NCI-H2081 (cell line): ENCODE measurements at places on chromosomes 4 and X.

DNA sequence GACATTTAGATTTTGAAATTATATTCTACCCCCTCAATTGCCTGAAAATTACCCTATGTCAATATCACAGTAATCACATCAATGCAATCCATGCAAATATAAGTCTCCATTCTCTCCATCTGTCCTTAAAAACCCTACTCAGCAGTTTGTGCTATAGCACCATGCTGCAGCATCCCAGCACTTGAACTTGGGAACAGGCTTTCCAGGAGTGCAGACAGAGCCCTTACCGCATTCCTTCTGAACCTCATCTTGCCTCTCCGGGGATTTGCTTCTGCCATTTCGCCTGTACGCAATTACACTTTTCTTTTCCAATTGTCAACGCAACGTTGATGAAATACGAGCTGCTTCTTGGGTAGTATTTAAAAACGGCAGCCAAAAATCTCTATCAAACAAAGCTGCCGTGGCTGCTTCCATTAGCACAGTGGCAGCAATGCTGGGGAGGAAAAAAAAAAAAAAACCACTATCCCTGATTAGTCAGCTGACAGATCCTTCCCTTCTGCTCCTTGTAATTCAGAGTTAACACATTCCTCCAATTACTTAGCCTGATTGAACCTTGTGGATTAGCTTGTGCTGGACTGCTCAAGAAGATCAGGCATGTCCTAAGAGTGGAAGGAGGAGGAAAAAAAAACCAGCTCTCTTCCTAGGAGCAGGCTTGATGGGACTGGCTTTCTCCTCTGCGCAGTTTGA is 65.6 kb downstream of the MCF2 start:
- DNase-seq, result no peak

DNA sequence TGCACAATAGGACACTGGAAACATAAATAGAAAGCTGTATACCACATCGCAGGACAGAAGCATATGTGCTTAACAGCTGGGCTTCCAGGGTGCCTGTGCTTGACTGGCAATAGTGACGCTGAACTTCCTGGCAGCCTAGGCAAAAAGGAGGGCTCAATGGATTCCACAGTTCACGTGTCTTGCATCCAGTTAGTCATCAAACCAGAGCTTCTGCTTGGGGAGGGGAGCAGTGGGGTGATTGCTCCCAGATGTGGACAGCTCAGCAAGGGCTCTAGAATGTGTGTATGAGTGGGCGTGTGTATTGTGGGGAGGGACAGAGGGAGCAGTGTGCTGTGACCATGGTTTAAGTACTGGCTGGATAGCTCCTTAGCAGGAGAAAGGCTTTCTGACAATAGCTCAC is 2.3 kb downstream of the PRRG3 start:
- no peak for DNase-seq

DNA sequence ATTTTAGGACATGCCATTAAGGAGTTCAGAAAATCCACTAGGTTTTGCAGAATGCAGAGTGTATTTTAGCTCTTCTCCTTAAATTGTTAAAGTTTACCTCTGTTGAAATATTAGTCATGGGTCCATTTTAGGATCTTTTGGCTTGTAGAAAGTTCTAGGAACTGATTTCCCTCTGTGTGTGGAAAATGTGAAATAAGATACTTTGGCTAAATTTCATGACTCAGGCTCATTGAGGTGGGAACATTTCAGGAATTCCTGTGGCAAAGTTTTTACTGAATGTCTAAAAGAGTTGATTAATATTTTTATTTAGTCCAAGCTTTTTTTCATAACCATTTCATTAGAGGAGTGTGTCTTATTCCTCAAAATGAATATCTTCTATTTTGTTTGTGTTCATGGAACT is 7.0 kb downstream of the FHIP1A start:
- DNase-seq, result no peak

DNA sequence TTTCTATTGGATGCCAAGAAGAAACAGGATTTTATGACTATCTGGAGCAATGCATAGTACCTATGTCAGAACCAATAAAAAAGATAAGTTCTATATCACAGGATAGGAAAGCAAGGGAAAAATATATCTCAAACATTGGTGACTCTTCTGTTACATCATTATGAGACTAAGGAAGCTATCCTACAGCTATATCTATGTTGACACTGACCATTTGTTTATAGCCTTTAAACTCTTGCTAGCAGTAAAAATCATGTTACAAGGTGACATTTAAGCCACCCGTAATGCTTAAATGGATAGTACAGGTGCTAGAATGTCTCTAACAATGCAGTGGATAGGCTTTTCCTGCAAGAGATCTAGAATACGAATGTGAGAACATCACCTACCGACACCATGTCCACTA is 28.6 kb upstream of the EPGN start:
- no peak for DNase-seq

GRCh38 chrX:146278381-146278780 is 460.8 kb downstream of the SLITRK2 start:
- no peak for DNase-seq

- no peak for DNase-seq
Observed at GRCh38 chr4:21738821-21739220, 209.8 kb downstream of the KCNIP4 start.

GRCh38 chrX:24334461-24334860 is 20.6 kb upstream of the SUPT20HL2 start:
- DNase-seq, result no peak

DNA sequence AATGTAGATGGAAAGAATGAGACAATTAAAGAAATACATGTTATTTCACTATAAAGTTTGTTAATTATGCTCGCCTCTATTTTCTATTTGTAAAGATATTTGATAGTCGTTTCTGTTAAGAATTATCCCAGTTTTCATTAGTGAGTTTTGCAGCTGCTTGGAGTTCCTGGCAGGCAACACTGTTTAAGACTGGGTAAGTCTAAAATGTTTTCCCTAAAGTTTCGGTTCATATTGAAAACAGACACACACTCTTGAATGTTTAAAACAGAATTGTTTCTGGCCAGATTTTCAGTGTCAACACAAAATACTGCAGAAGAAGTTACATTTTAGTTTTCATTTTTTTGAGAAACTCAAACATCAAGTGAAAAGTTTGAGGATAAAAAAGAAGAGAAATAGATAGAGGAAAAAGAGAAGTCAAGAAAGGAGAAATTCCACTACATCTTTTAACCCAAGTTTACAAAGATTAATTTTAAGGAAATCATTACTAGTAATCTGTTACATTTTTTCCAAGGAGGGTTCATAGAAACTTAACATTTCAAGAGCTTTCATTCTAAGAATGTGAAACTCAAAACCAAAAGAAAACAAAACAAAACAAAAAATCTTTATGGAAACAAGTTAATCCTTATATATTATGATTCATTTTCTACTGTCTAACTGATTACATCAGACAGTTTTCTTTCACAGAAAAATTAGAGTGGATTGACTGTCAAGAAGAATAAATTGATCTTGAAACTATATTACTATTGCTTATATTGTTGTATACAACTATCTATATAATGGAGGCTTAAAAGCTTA is 305.5 kb downstream of the FAT4 start:
- no peak for DNase-seq

DNA sequence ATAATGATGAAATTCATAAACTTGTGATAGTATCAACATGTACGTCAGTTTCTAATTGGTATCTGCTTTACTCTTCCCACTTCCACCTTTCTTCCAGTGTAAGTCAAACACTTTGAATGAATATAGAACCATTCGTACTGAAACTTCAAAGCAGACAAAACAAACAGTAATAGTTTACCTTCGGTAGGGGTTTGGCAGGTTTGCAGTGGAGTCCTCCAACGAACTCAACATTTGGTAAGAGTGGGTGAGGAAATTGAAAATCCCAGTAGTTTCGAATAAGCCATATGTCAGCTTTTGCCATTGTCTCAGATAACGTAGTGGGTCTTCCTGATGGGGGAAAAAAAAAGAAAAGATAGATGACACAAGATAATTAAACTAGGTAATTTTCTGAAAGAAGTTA is 2.2 kb downstream of the UGT2B4 start:
- DNase-seq, result no peak

DNA sequence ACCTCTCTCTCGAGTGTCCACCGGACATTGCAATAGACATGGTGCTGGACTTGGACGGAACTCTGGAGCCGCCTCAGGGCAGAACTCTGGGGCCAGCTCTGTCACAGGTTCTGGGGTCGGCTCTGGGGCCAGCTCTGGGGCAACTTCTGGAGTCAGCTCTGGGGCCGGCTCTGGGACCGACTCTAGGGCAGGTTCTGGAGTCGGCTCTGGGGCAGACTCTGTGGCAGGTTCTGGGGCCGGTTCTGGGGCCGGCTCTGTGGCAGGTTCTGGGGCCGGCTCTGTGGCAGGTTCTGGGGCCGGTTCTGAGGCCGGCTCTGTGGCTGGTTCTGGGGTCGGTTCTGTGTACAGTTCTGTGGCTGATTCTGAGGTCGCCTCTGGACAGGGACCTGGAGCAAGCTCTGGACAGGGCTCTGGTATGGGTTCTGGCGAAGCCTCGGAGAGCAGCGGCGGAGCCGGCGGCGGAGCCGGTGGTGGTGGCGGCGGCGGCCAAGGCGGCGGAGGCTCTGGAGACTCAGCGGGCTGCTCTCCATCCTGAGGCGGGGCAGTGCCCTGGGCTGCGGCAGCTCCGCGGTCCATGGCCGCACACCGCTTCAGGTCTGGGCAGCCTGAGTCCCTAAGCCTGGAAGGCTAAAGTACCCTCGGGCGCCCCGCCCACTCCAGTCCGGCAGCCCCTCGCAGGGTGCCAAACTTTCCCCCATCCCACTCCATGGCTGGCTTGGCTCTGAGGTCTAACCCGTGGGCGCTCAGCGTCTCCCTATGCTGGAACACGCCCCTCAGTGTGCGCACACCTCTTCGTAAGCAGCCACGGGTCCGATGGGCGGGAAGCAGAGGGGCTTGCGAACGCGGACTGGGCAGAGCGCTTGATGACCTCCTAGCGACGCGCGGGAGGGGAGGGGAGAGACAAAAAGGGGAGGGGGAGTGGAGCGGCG is at the start of gene DGKK:
Gene DGKK (minus strand): TSS at position 723 of the 929 bp plus-strand sequence. CDS start 147 bp downstream, at position 576.
- no peak for DNase-seq

DNA sequence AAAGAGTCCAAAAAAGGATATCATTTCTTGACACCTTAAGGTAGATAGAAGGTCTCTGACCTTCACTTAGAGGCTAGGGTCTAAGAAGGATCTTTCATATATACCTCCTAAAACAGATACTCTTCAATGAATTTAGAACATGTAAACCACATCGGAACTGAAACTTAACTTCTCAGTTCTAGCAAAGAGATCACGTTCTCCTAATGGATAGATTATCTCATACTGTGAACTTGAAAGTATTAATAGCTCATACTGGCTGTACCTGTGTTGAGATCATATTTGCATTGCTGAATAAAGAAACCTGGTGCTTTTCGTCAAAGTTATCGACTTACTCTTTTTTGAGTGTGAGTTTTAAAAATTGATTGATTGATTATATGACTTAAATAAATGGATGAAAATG is 353.8 kb downstream of the EPHA5 start:
- DNase-seq, result no peak

- DNase-seq, result peak; percentile 65
Observed at GRCh38 chrX:22748093-22748999, 251.4 kb upstream of the DDX53 start.

DNA sequence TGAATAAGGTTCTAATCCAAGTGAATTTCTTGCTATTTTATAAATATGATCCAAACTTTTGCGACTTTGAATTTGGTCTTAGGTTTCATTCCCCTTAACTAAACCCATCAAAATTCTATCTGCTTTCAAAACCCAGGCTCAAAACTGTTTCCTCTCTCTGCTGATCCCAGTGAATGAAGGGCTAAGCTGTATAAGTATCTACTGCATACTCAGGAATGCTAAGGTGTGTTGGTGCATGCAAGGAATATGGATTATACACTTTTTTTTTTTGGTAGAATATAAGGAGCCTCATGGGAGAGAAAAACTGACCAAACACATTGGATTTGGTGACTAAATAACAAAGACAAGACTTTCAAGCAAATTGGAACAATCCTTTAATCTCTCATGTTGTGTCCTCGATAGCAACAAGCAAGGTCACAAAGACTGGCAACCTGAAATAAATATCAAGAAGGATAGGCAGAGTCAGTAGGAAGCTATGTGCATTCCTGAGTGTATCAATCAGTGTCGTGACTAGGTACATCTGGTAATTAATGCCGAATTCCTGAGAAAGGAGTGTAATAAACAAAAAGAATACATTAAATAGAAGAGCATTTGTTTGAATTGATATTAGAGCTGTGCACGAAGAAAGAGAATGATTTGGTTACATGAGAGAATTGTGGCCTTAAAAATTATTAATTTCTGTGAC is 74.3 kb upstream of the KCTD8 start:
- no peak for DNase-seq

GRCh38 chrX:106742805-106743204 is 16.3 kb downstream of the RNF128 start:
- no peak for DNase-seq

DNA sequence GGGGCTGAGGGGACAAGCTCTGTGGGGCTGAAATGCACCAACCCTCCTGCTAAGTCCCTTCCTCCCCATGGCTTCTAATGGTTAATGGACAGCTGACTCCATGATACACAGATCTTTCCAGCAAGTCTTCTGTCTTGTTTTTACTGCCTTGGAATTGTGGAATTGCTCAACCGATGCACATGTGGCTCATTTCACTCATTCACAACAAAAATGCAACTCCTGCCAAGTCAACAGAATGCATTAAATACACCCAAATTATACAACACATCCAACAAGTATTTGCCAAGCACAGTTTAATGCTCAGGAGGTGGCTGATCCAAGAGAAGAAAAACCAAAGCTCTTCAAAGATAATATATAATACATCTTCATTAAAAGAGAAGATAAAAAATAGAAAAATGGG is 61.9 kb upstream of the PAGE4 start:
- no peak for DNase-seq

DNA sequence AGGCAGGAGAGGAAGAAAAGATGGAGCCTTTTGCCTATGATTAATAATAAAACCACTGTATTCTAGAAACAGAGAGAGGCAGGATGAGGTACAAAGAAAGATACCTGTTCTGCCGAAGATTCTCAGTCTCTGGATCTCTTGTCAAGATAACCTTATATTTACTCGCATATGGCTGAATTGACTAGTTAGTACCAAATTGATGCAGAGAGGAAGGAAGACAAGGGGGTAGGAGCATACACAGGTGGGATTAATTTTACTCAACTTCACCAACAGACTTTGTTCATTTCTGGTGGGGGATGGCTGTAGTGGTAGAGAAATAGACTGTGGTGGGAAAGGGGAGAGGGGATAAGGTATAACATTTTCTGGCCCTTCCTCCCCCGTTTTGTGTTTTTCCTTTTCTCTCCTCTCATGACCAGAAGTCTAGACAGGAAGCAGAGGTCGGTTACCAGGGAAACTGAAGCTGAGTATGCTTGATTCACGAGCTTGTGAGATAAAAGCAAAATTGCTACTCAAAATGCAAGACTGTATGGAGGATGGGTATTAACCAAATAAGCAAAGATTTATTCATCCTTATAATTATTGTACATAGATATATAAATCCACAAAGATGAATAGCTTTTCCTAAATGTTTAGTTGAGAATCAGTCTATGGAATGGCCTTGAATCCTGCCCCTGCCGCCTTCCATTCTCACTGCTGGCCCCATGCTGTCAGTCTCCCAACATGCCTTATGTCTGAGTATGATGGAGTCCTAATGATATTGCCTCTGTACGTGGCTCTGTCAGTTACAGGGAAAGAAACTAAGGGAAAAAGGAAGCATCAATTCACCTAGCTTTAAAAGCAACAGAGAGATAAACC is 17.8 kb upstream of the PAGE2B start:
- no peak for DNase-seq
